ELR (cell line): ENCODE measurements at places on chromosomes 2 and 18.

DNA sequence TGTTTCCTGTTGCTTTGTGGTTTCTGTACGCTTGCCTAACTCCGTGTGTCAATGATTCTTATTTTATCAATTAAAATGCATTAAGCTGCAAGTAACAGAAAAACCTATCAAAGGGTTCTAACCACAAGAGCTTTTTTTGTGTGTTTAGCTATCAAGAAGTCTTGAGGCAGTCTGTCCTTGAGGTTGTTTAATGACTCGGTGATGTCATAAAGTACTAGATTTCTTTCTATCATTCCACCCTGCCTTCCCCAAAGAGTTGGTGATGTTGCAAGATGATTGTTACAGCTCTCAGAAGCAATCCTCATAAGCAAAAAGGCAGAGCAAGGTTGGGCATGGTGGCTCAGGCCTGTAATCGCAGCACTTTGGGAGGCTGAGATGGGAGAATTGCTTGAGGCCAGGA, 51.9 kb upstream of the SPTBN1 start:
- DNase-seq: no peak

DNA sequence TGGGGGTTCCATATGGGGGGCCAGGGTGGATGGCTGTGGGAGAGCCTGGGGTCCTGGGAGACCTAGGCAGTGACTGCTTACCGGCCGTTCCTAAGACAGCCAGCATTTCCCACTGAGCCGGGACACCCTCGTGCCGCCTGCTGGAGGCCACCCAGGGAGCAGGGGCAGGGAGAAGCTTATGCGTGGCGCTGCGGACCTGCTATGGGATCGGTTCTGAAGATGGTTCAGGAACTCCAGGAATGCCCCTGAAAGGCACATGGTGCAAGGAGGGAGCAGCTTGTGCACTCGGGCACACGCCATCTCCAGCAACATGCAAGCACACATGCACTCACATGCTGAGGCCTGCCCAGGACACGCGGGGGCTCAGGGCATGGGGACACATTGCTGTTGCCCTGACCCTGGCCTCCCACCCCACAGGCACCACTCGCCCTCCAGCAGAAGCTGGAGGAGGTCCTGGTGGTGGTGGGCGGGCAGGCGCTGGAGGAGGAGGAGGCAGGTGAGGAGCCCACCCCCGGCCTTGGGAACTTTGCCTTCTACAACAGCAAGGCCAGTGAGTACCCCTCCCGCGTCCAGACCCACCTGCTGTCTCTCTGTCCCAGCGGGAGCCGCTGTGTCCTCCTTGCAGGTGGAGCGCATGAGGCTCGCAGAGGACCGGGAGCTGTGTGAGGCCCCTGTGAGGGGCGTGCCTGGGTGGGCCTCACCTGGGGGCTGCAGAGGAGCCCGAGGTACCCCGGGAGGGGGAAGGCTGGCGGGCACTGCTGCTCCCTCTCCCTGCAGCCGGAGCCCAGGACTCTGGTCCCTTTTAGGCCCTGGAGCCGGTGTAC, 4.1 kb downstream of the KLHL30 start:
- no peak for DNase-seq

DNA sequence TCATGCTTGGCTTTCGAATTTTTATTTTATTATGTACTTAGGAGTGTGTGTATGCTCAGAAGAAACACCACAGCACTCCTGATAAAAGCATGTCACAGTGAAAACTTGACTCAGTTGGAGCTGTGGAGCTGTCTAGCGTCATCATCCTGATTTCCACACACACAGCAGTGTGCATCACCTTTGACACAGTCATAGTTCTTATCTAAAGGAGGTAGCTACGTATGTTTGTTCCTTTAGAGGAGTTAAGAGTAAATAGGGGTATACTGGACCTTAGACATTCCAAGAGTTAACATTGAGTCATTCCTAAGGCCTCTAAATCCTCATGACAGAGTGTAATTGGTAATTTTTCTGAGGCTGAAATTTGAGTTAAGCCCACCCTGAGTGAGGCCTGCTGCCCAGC, 96.9 kb downstream of the PHLPP1 start:
- DNase-seq: peak; percentile 8

- no peak for DNase-seq
These were observed 20.6 kb upstream of the DSG3 start for GRCh38 chr18:31426871-31427406.

- DNase-seq: no peak
These were observed 4.2 kb downstream of the MAB21L4 start for GRCh38 chr2:240891492-240892340.

DNA sequence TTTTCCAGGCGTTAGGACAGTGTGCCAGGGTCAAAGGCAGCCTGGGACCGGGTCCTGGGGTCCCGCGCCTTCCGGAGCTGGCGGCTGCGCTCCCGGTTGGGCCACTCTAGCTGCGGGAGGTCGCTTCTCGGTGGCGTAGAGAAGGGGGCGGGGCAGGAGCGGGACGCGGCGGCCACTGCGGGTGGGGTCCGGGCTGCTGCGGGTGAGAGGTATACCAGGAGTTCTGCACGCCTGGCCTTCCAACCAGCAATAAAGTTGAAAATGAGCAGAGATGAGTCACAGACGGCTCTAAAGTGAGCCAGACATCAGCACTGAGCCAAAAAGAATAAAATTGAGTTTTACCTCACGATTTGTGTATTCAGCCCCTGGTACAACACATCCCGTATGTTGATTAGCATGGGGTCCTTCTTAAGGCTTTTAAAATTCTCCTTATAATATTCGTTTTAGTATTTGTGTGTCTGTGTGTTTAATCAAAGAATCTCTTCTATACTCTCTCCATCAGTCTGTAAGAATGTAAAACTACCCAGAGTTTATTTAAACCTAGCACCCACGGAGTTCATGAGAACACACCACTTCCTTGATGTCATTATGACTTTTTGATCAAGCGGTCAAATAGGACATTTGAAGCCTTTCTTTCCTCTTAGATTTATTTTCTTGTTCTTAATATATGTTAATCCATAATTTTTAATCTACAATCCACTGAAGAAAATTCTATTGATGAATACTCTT, at the start of gene C1GALT1C1L:
TSS of gene C1GALT1C1L (minus strand) at position 108 of the 729 bp plus-strand sequence. CDS start at position 1, 107 bp downstream.
- peak; percentile 60 for DNase-seq

- DNase-seq: no peak
These were observed 115.1 kb upstream of the ST6GAL2 start for GRCh38 chr2:107001062-107001461.

DNA sequence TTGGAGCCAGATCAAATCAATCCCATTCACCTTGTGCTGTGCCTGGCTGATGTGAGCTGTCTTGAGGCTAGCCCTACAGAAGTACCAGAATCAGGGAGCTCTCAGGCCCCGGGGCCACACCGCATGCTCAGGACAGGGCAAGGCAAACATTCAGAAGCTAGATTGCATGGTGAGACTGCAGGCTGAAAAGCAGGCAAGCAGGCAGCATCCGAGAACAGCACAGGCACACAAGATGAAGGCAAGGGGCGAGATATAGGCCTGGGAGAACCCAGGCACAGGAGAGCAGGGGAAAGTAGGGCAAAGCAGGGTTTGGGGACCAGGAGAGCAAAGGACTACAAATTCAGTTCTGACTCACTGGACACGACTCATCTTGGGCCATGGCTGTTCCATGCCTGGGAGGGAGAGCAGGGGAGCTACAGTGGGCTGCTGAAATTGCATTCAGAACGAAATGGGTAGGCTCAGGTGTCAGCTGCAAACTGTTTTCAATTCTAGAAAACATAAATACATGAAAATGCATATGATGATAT, 59.6 kb downstream of the GALNT14 start:
- DNase-seq: no peak

- peak; percentile 90 for DNase-seq
These were observed 129.0 kb downstream of the GPD2 start for GRCh38 chr2:156565066-156565710.

- DNase-seq: no peak
These were observed 258.0 kb downstream of the MTX2 start for GRCh38 chr2:176526995-176527901.

DNA sequence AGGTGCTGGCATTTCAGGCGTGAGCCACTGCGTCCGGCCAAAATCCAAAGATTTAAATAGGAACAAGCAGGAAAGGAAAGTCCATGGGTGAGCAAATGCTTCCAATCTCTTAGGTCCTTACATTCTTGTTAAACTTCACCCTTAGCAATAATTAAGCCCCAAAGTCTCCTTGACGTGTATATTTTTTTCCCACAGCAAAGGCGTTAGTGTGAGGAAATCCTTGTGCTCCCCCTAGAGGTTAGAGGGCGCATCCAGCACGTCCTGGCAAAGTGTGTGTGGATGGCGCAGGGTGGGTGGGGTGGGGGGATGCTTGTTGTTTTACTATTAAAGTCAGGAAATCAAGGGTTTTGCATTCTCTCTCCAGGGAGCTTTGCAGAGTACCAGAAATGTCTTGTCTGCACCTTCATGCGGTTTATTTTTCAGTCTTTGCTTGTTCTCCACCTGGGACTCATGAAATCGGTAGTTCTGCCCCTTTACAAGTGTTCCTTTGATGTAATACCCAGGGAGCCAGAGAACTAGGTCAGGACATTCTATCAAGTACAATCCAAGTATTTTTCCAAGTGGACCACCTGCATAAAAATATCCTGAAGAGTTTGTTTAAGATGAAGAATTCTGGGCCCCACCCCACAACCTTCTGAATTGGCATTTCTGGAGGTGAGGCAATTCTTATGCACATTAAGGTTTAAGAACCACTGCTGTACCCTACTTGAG, 22.2 kb upstream of the ITSN2 start:
- peak; percentile 72 for DNase-seq

DNA sequence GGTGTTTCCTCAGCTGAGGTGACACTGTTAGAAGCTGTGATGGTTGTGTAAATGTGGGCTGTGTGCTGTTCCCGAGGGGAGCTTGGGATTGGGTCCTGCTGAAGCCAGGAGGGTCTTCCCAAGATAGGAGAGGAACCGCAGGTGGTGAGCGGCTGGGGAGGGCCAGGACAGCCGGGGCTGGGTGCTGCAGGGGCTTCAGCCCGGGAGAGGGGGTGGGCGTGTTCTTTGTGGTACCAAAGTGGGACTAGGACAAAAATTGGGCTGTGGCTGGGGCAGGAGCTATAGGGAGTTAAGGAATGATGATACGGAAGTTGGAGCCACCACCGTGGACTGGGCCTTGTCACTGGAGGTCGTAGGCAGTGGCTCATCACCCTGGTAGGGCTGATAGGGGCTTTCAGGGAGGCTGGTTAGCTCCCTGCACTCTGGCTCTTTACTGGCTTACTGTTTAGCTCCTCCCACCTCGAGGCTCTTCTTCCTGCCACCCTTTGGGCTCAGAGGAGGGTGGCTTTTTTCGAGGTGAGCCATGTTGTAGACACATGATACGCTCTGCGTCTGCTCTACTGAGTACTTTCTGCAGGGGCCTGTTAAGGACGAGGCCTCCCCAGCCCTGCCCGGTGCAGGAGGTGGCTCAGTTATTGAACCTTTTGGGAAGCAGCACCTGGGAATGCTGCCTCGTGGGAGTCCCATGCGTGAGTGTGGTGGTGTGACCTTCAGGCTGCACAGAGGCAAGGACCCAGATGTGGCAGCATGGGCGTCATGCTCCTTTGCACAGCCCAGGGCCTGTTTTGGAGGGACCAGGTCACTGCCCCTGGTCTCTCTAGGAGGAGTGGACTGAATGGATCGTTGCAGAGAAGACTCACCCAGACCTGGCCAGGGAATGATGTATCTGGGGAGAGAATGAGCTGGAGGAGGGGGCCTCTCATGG, 21.6 kb downstream of the ASB1 start:
- no peak for DNase-seq

GRCh38 chr2:233593201-233593600, 24.2 kb upstream of the UGT1A8 start:
- DNase-seq: no peak

DNA sequence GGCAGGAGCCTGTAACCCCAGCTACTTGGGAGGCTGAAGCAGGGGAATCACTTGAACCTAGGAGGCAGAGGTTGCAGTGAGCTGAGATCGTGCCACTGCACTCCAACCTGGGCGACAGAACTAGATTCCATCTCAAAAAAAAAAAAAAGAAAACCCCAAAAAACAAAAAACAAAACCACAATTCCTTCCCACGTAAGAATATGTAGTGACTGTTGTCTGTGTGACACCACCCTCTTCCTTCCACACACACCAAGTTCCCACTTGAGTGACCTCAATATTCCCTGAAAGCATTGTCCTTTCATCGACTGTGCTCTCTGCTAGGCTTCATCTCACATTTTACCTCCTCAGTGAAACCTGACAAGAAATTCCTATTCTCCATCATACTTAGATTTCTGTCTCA, 8.8 kb upstream of the THADA start:
- no peak for DNase-seq

DNA sequence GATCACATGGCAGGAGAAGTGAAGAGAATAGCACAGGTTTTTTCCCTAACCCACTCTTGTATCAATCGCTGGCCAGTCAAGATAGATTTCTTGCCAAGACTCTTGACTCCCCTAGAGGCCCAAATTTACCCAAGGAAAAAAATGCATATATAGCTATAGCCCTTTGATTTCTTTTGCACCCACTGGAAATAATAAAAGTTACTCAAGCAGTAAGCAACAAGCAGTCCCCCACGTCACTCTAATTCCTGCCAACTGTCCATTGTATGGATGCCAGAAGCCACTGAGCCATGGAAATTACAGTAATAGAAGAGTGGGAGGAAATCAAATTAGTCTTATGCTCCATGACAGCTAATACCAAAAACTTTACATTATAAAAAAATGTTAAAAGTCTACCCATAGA, 125.3 kb upstream of the SLC39A10 start:
- no peak for DNase-seq

DNA sequence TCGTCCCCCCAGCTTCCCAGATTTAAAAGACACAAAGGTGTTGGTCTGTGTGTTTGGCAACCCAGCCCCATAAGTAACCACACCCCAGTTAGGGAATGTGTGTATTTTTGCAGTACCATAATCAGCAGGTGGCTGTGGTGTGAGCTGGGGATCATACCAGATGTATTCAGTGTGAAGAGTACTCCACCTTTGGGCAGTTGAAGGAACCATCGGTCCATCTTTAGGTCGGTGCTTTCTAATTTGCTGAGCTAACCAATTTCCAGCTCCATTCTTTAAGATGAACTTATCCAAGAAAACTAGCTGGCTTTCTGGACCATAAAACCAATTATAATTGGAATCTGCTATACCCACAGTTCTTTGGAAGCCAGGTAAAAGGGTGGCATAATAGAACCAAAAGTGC, 3.2 kb downstream of the DSEL start:
- DNase-seq: peak; percentile 27

- no peak for DNase-seq
These were observed 87.6 kb downstream of the THADA start for GRCh38 chr2:43508209-43508608.

GRCh38 chr2:204437815-204438756, 107.2 kb upstream of the PARD3B start:
- no peak for DNase-seq

GRCh38 chr2:112985090-112985489, 7.3 kb downstream of the IL36G start:
- no peak for DNase-seq
